Uterus (tissue), 4 donors: ENCODE measurements at places on chromosomes 3 and 15. TPM values are rescaled to one million over a fixed set of nuclear protein-coding genes. Genes with fewer than 3 reads are reported as not detected.

GRCh38 chr15:81381720-81382119, 7.7 kb upstream of the TMC3 start:
- no peaks in the 10 kb centered on the region for H3K36me3 ChIP-seq
- no peaks in the 10 kb centered on the region for H3K27me3 ChIP-seq
- H3K27ac ChIP-seq = no peak overlapping the region
- no peak overlapping the region for H3K4me3 ChIP-seq
- no peaks in the 10 kb centered on the region for H3K4me1 ChIP-seq
- no peak for DNase-seq

DNA sequence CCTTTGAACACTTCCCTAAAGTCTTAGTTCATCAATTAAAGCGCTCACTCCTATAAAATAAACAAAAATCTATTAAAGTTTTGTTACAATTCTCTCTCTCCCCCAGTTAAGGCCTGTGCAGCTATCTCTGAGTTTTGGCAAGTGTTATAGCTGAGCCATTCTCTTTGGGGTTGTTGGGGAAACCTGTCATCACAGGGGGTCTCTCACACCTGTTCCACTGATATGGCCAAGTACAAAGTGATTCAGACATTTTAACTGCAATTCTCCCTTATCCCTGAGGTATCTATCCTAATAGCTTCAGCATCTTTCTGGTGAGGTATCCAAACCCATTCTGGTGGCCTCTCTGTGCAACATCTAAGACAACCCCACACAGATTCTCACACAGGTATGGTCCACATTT, 116.4 kb downstream of the UNC13C start:
- DNase-seq = no peak
- H3K4me3 ChIP-seq = no peak overlapping the region
- no peaks in the 10 kb centered on the region for H3K4me1 ChIP-seq

DNA sequence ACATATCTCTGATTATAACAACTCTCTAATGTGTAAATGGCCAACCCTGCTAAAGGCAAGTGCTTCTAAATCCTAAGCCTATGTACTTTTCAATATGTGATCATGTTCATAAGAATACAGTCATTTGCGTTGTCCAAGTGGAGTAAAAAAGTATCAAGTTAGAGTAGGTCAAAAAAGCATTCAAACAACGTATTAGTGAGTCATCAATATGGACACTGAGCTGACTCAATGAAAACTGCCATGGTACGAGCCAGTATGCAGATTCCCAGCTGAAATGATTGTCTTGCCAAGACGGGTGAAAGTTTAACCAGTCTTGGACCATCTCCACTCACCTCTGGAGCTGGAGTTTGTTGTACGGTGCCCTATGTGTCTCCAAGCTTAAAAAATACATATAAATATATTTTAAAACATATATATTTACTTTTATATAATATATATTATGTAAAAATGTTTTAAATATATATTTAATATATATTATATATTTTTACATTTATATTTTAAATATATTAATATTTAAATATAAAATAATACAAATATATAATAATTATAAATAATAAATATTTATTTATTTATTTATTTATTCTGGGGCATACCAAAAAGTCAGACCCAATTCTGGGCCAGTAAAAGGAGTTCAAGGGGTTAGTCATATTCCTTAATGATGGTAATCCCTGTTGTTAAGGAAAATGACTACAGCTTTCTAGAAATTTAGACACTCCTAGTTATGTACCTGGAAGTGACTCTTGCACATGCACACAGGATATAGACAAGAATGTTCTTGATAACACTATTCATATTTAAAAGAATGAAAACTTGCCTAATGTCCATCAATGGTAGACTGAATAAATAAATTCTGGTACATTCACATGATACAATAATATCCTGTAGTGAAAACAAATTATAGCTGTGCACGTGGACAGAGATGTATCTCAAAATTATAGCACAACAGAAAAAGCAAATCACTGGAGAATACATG, 27.2 kb downstream of the PLSCR4 start:
- DNase-seq = no peak
- H3K4me1 ChIP-seq = no peaks in the 10 kb centered on the region
- H3K4me3 ChIP-seq = no peak overlapping the region
- no peak overlapping the region for H3K27ac ChIP-seq

GRCh38 chr3:196144383-196145105, 62.7 kb upstream of the TFRC start:
- no peaks in the 10 kb centered on the region for H3K36me3 ChIP-seq
- H3K27me3 ChIP-seq = no peaks in the 10 kb centered on the region
- no peak overlapping the region for H3K27ac ChIP-seq
- no peak for DNase-seq
- no peaks in the 10 kb centered on the region for H3K4me1 ChIP-seq
- H3K4me3 ChIP-seq = no peak overlapping the region

- no peak overlapping the region for H3K4me3 ChIP-seq
- no peaks in the 10 kb centered on the region for H3K4me1 ChIP-seq
- DNase-seq = no peak
- H3K27ac ChIP-seq = no peak overlapping the region
These were observed 78.7 kb downstream of the SLC9A9 start for GRCh38 chr3:143769616-143770015.

GRCh38 chr3:127112796-127113570, 79.9 kb upstream of the PRR23E start:
- DNase-seq = no peak
- no peaks in the 10 kb centered on the region for H3K4me1 ChIP-seq
- no peaks in the 10 kb centered on the region for H3K36me3 ChIP-seq
- no peak overlapping the region for H3K4me3 ChIP-seq
- H3K27me3 ChIP-seq = no peaks in the 10 kb centered on the region

DNA sequence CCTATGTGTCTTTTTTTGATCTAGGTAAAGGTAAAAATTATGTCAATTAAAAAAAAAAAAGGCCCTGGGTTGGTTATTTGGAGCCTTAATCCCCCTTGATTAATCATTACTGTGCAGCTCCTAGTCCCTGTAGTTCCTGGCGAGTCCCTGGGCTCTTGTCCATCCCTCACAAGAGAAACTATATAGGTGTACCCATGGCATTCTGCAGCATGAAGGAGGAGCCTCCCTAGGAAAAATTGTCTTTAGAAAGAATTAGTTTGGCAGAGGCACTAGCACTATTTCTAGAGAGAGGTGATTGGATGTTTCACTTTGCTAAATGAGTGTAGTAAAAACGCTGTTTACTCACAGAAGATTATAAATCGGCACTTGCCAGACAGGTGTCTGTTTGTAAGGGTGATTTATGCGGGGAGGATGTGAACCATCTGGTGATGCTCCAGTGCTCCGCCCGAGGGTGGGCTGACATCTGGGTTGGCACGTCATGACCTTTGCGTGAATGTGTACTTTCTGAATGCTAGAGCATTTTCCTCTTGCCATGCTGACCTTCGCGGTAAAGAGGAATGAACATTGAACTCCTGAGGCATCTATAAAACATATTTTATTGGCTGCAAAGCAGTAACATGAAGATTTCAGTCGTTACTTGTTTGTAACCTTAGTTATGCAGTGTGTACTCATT, 12.6 kb downstream of the PLCL2 start:
- no peaks in the 10 kb centered on the region for H3K4me1 ChIP-seq
- no peak overlapping the region for H3K27ac ChIP-seq
- DNase-seq = no peak
- no peaks in the 10 kb centered on the region for H3K27me3 ChIP-seq
- no peaks in the 10 kb centered on the region for H3K36me3 ChIP-seq
- peak overlapping the region; percentile 24 for H3K4me3 ChIP-seq

DNA sequence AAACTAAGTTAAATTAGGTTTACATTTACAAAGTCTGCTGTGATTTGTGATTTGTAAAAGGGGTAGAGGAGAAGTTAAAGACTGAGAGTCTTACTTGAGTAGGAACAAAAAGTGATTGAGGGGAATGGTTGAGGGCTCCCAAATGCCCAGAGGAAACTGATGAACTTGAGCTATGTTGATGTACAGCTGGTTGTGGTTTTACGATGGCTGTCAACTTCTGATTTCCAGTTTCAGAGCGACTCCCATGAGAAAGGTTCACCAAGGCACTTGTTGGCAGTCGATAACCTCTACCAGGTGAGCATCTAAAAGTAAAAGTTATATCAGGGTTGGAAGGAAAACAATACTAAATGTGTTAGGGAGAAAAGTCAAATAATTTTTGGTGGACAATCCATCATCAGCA, 91.0 kb downstream of the XRN1 start:
- H3K27ac ChIP-seq = no peak overlapping the region
- no peak for DNase-seq
- no peaks in the 10 kb centered on the region for H3K27me3 ChIP-seq
- no peak overlapping the region for H3K4me3 ChIP-seq

DNA sequence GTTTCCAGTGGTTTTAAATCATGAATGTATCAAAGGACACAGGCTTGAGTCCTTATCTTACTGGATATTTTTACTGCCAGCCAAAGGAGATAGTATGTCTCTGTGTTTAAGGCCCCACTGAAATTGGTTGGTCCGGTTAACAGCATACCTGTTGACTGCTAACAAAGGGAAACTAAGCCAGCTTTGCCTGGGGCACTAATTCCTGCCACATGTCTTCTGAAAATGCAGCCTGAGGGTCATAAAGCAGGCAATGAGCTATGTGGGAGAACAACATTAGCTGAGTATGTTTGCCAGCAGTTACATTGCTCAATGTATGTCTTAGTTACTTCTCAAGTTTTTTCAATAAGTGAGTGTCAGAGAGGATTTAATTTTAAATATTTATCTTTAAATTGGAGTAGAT, 12.4 kb downstream of the PLS1 start:
- no peak for DNase-seq
- H3K4me1 ChIP-seq = no peaks in the 10 kb centered on the region
- H3K27me3 ChIP-seq = no peaks in the 10 kb centered on the region
- no peaks in the 10 kb centered on the region for H3K36me3 ChIP-seq
- H3K27ac ChIP-seq = no peak overlapping the region

Gene GOLGA8J
- total RNA-seq = not detected

Gene UBA7
- total RNA-seq = 114 TPM

Gene FANCI
- total RNA-seq = 1.8 TPM

Gene NR1I2
- not detected for total RNA-seq

Gene C2CD4B
- not detected for total RNA-seq

Gene CAND2
- 6.8 TPM for total RNA-seq

Gene C3orf70
- 18.2 TPM for total RNA-seq

Gene CCR3
- total RNA-seq = not detected
